ENCODE measurements at places on chromosomes 11 and 22.

GRCh38 chr11:7423946-7424345 is 61.4 kb upstream of the OLFML1 start:
- no peak for DNase-seq

GRCh38 chr11:63613517-63614135 is 607 bp downstream of the PLAAT3 start:
- peak; percentile 48 for DNase-seq

DNA sequence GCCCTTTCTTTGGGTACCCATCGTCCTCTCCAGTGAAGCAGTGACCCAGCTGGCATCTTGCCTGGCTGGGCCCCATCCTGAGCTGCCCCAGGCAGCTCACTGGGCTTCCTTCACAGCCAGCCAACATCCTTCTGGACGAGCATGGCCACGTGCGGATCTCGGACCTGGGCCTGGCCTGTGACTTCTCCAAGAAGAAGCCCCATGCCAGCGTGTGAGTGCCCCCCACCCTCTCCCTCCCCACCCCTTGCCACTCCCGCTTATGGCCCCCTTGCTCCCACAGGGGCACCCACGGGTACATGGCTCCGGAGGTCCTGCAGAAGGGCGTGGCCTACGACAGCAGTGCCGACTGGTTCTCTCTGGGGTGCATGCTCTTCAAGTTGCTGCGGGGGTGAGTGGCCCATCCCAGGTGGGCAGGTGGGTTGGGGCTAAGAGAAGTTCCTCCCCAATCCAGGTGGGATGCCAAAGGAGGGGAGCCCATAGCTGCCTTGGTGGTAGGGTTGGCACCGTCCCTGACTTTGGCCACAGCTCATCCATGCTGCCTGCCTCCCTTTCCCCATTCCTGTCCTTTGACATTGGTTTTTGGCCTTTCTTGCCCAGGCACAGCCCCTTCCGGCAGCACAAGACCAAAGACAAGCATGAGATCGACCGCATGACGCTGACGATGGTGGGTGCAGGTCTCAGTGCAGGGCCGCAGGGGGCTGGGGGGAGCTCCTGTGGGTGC is 6.8 kb upstream of the ANKRD13D start:
- DNase-seq, result no peak

GRCh38 chr22:23233084-23233531 is 52.8 kb downstream of the BCR start:
- DNase-seq, result no peak

GRCh38 chr11:44446996-44447771 is 118.3 kb upstream of the CD82 start:
- no peak for DNase-seq

DNA sequence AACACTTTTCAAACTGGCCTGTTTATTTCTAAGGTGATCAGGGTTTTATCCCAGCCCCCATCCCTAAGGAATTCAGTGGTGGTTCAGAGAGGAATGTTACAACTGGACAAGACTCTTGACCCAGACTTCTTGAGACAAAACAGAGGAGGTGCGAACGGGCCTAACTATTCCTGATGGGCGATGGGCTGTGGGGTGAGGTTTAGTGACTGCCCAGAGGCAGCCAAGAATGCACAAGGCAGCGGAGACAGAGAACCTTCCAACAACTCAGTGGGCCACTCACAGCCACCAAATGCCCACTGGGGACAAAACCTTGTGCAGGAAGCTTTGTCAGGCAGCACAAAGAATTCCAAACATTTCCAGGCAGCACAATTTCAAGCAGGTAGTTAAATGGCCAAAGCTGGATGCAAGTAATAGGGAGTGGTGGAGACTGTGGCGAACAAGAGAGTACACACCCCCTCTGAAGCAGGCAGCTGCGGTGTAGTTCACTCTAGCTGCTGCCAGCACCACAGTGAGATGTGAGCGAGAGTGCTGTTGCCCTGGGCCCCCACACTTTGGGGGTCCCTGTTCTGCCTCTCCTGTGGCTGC is 29.2 kb downstream of the SCUBE1 start:
- DNase-seq, result no peak

DNA sequence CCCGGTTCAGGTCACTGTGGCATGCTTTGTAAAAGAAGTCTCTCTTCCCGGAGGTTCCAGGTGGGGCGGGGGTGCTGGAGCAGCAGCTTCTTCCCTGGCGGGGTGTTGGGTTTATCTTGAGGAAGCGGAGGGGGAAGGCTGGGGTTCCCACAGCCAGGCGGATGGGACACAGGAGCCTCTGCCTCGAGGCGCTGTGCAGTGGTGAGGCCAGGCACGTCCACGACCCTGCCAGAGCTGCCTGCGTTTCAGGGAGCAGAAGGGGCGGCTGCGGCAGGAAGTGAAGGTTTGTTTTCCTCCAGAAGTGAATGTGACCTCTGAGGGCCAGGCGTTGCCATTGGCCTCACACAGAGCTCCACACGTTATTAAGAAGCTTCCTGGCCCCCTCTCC is 20.1 kb upstream of the ADORA2A start:
- DNase-seq, result no peak

GRCh38 chr11:128725630-128726319 is 31.9 kb downstream of the FLI1 start:
- peak; percentile 59 for DNase-seq

DNA sequence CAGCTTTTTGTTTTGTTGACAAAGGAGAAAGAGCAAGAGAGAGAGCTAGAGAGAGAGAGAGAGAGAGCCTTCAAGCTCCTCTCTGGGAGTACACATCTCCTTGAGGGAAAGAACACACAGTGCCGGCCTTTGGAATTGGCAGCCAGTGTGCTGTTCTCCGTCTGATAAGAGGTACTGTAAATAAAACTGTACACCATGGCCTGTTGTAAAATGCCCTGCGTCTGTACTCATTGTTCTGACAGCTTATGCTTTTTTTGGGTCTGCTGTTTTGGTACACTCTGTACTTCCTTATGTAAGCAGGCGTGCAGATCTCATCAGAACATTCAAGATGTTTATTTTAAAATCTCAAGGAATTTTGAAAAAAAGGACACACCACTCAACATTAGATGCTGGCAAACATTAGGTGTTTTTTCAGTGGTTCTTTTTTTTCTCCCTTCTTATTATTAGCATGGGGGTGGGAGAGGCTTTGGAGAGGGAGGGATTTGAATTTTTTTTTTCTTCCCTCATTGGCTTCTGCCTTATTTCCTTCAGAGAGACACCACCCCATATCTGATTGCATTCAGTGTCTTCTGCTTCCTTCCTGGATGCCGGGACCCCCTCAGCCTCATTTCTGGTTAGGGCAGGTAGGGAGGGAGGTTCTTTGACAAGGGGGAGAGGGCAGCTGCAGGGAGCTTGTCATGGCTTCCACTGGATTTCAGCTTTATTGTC is 116.8 kb upstream of the NNMT start:
- no peak for DNase-seq

GRCh38 chr11:34565417-34566207 is 52.0 kb upstream of the ELF5 start:
- no peak for DNase-seq

DNA sequence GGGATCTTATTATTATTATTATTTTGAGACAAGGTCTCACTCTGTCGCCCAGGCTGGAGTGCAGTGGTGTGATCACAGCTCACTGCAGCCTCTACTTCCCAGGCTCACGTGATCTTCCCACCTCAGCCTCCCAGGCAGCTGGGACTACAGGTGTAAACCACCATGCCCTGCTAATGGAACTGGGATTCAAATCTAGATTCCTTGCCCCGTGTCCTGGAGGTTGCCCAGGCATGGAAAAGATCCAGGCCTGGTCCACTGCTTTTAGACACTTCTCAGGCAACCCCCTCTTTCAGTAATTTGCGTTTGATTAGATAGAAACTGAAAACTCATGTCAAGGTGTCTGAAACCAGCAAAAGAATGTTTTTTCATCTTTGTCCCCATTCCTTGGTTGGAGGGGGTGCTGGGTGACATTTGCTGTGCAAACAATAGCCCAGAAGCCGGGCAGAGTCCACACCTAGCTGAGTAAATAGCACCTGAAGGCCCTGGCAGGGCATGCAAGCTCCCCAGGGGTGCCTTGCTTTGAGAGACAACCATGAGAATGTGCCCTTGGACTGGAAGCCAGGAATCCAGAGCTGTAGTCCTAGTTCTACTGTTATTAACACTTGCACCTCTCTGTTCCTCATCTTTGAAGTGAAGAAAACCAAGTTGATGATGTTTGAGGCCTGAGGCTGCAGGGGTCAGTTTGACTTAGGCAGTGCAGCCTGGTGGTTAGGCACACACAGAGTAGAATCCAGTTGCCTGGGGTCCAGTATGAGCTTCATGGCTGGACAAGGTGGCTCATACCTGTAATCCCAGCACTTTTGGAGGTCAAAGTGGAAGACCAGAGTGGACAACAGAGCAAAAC is 19.1 kb upstream of the XBP1 start:
- no peak for DNase-seq

DNA sequence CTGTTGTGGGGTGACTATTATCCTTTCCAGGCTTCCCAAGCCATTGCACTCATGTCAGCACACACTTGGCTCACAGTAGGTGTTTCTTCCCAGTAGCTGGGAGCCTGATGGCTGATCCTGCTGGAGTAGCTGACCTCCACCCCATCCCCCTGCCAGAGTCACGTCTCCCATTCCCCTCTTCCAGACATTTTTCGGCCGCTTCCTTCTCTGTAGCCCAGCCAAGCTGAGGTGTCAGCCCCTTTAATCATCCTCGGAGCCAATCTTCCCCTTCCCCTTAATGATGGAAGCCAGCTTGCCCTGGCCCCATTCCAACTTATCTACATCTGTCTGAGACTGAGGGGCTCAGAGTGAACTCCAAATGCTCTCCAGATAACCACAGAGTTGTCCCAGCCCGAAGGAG is 550.7 kb downstream of the MN1 start:
- DNase-seq, result no peak

- peak; percentile 14 for DNase-seq
Observed at GRCh38 chr11:127493330-127494022, 492.9 kb upstream of the KIRREL3 start.

DNA sequence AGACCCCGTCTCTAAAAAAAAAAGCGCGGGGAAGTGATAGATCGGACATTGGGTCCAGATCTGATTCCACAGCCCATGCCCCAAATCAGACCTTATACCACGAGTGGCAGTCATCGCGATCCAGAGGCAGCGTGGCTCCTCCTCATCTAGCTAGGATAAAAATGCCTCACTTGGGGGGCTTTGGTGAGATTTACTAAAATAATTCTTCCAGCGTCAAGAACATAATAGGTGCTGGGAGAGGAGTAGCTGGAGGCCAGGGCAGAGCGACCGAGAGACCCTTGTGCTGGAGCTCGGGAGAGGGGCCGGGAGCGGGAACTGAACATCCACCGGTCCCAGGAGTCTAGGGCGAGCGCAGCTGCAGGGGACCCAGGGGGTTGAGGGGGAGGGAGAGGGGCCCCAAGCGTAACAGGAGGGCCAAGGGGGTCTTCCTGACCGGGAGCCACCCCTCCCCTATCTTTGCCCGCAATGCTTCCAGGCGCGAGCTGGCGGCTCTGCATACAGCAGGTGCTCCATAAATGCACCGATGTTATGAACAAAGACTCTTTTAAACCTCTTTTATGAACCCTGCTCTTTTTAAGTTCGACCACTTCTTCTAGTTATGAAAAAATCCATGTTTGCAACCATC is 823 bp upstream of the CPT1A start:
- DNase-seq, result no peak

DNA sequence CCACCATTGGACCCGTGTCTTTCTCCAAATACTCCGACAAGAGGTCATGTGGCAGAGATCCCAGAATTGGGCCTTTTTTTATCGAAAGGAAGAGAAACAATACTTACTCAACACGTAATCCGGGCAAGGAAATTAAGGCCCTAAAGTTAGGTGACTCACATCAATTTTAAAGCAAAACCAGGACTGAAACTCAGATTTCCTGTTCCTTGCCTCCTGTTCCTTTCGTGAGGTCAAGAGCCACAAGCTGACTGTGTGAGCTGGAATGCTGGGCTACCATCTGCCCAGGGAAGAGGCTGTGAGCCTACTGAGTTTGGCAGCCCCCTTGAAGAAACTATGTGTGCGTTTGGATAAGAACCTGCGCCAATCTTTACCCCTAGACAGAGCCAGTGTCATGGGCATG is 27.1 kb upstream of the MRGPRX2 start:
- peak; percentile 56 for DNase-seq

DNA sequence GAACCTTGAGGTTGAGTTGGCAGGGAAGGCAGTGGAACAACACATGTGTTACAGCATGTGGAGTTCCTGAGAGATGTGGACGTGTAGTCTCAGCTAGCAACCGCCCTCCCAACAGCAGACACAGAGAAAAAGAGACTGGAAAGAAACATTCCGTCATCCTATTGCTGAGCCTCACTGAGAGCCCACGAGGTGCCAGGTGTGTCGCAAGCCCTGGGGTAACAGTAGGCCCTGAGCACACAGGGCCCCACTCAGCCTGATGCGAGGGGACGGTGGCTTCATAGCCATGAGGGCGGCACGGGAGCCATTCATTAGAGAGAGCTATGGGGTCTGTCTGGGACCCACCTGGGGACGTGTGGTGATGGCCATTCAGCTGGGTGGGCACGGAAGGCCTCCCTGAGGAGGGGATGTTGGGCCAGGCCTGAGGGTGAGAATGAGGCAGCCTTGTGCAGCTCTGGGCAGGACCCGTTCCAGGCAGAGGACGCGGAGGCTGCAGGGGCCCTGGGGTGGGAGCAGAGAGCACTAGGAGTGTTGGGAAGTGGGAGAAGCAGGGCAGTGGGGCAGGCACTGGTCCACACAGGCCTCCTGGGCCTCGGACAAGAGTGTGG is 26.2 kb downstream of the MPPED1 start:
- no peak for DNase-seq

GRCh38 chr11:127656116-127656836 is 655.7 kb upstream of the KIRREL3 start:
- no peak for DNase-seq

DNA sequence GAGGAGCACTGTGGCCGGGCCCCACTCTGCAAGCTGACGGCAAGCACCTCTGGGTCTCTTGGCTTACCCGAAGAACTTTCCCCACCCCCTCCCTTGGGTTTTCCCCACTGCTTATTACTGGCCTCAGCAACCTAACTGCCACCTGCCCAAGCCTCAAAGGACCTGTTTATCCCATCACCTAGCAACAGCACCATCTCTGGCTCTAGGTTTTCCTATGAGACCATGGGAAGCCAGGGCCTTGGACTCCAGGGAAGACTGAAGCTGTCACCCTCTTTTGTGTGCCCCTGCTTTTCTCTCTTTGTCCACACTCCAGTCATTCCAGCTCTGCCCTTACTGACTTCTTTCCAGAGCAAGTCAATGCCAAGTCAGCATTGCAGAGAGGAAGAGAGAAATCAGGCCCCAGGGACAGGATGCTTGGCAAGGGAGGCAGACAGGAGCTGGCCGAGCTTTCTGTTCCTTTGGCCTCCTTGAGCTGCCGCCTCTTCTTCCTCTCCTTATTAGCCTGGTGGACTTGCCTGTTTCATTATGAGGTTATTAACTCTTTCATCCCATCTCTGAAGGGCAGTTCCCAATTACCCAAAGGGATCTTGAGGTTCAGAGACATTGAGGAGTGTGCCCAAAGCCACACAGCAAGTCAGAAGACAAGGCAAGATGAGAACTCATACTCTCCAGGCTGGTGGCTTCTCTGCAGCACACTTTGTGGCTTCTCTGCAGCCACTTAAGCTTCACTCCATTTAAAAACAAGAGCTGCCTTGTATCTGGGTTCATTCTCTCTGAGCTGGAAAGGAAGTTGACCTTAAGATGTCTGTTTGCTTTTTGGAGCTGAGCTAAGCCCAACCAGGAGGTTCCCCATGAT is at the start of gene SMIM35:
Gene SMIM35 (minus strand): TSS at position 51 of the 856 bp plus-strand sequence. CDS start 206 bp downstream, outside the sequence.
- DNase-seq, result no peak

- DNase-seq, result no peak
Observed at GRCh38 chr11:33197915-33198727, 36.8 kb upstream of the CSTF3 start.
